Ecto neural progenitor cell (in vitro differentiated cells): ENCODE measurements at places on chromosomes 5 and 9.

- no peak for DNase-seq
Measured at GRCh38 chr5:45454114-45454513, 242.1 kb downstream of the HCN1 start.

DNA sequence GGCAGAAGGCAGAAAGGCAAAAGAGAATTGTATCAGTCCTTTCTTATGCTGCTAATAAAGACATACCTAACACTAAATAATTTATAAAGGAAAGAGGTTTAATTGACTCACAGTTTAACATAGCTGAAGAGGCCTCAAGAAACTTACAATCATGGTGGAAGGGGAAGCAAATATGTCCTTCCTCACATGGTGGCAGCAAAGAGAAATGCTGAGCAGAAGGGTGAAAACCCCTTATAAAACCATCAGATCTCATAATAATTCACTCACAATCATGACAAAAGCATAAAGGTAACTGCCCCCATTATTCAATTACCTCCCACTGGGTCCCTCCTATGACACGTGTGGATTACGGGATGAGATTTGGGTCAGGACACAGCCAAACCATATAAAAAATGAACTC, 312.5 kb upstream of the PTGER4 start:
- no peak for DNase-seq

DNA sequence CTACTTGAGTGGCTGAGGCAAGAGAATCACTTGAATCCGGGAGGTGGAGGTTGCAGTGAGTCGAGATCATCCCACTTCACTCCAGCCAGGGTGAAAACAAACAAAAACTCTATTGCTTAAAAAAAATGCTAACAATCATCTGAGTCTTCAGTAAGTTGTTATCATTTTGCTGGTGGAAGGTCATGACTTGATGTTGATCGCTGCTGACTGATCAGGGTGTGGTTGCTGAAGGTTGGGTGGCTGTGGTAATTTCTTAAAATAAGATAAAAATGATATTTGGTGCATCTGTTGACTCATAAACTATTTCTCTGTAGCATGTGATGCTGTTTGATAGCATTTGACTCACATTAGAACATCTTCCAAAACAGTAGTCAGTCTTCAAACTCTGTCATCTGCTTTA, 349.4 kb upstream of the PAPPA start:
- DNase-seq = no peak

DNA sequence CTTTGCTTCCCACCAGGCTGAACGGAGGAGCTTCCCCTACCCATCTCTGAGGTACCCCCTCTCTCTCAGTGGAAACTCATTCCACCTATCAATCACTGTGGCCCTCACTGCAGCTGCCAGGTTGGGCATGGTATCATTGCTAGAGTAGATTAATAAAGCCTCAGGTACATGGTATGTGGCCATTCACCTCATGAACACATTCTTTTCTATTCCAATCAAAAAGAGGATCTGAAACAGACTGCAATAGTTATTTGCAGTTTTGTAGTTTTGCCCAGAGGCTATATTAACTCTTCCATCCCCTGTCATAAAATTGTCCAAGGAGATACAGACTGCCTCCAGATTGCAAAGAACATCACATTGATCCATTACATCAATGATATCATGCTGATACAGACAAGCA, 85.8 kb upstream of the MVB12B start:
- DNase-seq = no peak

DNA sequence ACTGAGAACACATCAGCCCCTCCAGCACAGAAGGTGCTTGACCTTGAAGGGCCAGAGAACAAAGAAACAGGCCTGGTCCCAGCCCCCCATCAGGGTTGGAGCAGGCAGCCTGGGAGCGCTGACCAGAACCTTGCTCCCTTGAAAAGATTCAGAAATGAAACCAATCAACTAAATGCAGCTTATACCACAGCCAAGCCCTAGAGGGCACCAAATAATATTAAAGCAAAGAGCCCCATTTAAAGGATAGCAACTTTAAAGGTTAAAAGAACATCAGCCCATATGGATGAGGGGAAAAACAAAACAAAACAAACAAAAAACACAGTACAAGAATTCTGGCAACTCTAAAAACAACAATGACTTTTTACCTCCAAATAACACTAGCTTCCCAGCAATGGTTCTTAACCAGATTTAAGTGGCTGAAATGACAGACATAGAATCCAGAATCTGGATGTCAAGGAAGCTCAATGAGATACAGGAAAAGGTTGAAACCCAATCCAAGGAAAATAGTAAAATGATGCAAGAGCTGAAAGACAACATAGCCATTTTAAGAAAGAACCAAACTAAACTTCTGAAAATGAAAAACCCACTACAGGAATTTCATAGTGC, 471.9 kb downstream of the MTRR start:
- DNase-seq = no peak

DNA sequence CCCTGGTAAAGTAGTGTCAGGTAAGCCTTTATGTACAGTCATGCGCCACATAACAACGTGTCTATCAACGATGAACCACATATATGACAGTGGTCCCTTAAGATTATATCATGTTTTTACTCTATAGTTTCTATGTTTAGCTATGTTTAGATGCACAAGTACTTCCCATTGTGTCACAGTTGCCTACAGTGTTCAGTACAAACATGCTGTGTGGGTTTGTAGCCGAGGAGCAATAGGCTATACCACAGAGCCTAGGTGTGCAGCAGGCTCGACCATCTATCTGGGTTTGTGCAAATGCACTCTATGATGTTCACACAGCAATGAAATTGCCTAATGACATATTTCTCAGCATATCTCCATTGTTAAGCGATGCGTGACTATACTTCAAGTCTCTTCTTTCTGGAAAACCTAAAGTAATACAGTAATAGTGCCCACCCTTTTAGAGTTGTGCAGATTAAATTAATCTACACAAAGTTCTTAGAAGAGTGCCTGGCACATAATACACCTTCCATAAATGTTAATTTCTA, 295.9 kb downstream of the ARHGAP26 start:
- no peak for DNase-seq

GRCh38 chr5:20369518-20369885, 381.5 kb upstream of the CDH18 start:
- DNase-seq = no peak

DNA sequence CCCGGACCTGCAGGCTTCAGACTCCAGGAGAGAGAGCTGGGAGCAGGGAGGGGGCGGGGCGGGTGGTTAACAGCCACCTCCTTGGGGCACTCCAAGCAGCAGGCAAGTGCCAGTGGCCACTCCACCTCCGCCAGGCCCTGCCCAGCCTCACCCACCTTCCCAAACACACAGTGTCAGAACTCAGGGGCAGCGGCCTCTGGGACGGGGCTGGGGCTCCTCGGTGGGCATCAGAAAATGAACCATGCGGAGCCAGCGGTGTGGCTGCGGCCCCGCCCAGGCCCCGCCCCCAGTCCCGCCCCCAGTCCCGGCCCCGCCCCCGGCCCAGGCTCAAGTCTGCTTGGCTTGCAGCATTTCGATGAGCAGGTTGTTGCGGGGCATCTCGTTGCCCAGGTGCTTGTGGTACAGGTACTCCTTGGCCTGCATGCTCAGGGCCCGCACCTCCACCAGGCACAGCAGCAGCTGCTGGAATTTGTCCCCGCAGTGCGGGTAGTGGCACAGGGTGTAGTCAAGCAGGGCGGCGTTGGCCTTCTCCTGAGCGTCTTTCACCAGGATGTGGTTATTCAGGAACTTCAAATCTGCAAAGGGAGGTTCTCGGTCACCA, 24.7 kb downstream of the NR5A1 start:
- DNase-seq = peak; percentile 74

GRCh38 chr5:130912088-130912487, 253.0 kb downstream of the HINT1 start:
- DNase-seq = no peak

DNA sequence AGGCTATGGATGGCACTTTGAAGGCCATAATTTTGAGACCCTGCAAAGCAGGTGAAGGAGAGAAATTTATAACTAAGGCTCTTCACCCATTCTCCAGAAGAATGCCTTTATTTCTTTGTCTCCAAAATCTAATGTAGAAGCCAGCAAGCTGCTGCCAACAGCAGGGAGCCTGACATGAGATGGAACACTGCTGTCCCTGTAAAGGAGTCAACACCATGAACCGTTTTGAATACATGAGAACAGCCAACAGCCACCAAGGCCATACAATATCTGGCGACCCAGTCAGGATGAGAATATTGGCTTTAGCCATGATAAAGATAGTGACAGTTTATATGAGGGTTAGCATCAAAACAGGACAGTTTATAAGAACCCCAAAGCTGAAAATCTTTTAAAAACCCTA, 121.2 kb upstream of the LIFR start:
- no peak for DNase-seq

GRCh38 chr5:138903130-138903775, 28.1 kb upstream of the LRRTM2 start:
- DNase-seq = no peak

- DNase-seq = no peak
Measured at GRCh38 chr9:104339692-104340091, 164.4 kb upstream of the OR13F1 start.

DNA sequence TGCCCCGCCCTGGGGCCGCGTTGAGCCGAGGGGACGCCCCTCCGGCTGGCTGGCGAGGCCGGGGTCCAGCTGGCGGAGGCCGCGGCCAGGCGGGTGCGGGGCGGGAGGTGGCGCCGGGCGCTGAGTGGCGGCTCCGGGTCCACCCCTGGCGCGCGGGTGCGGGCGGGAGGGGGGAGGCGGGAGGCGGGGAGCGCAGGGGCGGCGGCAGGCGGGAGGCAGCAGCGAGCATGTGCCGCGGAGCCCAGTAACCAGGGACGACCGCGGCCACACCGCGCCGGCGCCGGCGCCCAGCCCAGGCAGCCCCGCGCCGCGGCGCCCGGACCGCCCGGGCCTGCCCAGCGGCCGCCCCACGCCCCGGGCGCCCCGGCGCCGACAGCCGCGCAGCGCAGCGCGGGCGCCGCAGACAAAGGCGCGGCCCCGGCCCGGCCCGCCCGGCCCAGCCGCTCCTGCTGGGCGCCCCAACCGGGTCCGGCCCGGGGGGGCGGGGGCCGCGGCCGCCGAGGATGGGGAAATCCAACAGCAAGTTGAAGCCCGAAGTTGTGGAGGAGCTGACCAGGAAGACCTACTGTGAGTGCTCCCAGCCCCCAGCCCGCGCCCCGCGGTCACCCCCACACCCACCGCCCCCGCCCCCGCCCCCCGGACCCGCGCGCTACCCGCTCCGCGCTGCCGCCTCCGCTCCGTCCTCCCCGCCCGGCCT, at the start of gene NCS1:
NCS1 (plus strand) TSS at position 244 of the 697 bp plus-strand sequence; CDS start at position 504, 260 bp downstream.
- DNase-seq = peak; percentile 84

- DNase-seq = no peak
Measured at GRCh38 chr5:94422812-94423211, 195.6 kb downstream of the KIAA0825 start.

- DNase-seq = no peak
Measured at GRCh38 chr5:109126481-109126880, 283.3 kb downstream of the PJA2 start.

- DNase-seq = no peak
Measured at GRCh38 chr5:67896930-67897313, 318.6 kb upstream of the PIK3R1 start.

- no peak for DNase-seq
Measured at GRCh38 chr5:37121465-37121864, 127.7 kb downstream of the CPLANE1 start.

- no peak for DNase-seq
Measured at GRCh38 chr9:106534800-106535199, 328.2 kb upstream of the ZNF462 start.

DNA sequence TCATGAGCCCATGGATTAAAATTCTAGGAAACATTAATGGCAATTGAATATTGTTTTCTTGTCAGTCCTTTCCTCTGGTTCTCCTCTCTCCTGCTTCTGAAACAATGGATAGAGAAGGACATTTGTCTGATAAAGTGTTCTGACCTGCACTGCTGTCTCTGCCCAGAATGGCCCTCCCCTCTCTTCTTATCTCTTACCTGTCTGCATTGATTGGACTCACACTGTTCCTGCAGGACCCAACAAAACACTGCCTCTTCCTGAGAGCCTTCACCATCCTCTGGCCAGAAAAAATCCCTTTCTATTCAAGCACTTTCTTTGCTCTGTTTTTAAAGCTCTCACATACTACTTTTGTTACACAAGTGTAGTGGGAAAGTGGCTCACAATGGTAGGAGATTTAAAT, 143.8 kb upstream of the DHFR start:
- no peak for DNase-seq

- DNase-seq = no peak
Measured at GRCh38 chr9:26603617-26604016, 289.0 kb downstream of the CAAP1 start.
